ENCODE measurements at places on chromosomes 1 and 21.

DNA sequence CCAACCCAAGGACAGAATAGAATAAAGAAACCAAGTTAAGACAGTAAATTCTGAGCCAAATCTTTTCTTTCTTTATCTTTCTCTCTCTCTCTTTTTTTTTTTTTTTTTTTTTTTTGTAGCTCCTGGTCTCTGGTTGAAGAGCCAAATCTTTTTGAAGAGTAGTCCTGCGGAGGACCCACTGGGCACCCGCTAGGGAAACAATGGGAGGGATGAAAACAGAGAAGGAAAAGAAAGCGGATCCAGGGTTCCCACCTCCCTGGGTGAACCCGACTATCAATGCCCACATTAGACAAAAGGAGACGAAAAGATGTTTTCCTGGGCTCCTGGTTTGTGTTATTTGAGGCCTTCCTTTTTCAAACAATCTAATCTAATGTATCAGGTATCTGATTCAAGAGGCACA lies 49.8 kb upstream of the FBXO28 start:
- no peak for DNase-seq

DNA sequence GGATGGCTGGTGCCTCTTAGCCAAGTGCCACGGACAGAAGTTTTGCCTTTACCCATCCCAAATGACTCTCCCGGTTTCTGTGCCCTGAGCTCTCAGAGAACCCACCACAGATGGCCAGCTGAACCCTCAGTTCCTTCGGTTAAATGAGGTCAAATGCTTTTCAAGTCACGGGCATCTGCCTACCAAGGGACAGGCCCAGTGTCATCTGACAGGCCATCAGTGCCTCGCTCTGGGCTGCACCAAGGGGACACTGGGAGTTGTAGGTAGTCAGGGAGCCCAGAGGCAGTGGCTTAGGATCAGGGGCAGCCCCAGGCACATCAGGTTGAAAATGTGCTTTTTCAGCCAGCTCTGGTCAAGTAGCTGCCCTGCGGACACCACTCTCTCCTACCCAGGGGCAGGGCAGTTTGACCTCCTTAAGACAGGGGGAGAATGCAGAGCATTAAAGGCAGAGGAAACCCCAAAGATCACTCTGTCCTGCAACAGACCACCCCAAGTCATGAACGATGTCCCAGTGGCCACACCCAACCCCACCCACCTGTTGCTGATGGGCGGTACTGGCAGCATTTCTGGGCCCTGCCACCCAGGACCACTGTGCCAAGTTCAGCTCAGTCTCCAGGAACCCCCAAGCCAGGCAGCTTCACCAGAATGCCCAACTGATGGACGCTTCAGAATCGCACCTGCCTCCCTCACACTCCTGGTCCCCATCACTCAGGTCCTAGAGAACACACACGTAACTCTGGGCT lies 60.7 kb downstream of the CASZ1 start:
- no peak for DNase-seq

GRCh38 chr1:211145944-211146343 lies 12.0 kb upstream of the KCNH1 start:
- no peak for DNase-seq

DNA sequence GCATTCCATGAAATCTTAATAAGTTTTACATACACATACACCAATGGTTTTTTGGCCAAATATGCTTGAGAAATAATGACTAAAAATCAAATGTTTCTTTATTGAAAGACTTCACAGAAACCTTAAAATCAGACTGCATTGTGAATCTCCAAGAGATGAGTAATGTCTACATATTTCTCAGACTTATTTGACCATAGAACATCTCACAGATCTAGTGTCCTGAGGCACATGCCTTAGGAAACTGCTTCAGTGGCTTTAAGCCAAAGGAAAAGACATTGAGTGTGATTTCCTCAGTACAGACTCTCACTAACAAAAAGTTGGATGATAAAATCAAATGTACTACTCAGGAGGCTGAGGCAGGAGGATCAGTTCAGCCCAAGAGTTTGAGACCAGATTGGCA lies 6.2 kb upstream of the C1orf105 start:
- no peak for DNase-seq

- no peak for DNase-seq
These were observed 24.0 kb downstream of the NPHP4 start for GRCh38 chr1:5968161-5968736.

- no peak for DNase-seq
These were observed 288.3 kb upstream of the AJAP1 start for GRCh38 chr1:4366091-4366490.

DNA sequence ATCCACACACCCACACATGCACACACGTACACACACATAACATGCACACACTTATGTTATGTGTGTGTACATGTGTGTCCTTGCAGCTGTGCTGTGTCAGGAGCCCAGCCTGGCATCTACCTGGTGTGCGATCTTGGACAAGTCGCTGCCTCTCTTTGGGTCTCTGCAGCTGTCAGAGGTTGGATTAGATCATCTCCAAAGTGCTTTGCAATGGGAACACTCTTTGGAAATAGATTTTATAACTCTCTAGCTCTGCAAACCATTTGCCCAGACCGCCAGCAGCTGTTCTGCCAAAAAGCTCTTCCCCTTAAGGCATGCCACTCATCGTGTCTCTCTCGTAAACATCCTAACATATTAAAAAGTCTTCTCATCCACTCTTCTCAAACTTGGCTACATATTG lies 4.7 kb downstream of the PKP1 start:
- DNase-seq = no peak

GRCh38 chr1:24139841-24140425 lies 3.0 kb downstream of the IL22RA1 start:
- DNase-seq = no peak

GRCh38 chr21:36089946-36090345 lies 20.1 kb downstream of the CBR1 start:
- DNase-seq = no peak
